NCI-H226 (cell line): ENCODE measurements at places on chromosomes 3 and 15.
A peak's percentile ranks its signal among the peaks of the same experiment; 100 is the strongest.

DNA sequence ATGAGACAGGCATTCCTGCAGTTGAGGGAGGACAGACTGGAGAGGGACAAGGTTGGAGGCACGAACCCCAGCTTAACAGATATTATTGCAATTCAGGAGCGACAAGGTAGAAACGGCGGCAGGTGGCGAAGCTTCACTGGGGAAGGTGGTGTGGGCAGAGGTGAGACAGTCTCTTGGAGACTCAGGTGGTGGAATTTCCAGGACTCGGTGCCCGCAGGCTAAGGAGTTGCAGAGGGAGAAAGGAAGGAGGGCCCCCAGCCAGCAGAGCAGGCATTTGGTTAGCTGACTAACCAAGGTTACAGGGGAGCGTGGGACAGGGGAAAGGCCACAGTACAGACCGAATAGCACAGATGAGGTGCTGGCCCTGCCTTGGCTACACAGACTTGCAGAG is 3.0 kb downstream of the FAM174B start:
- no peak for DNase-seq

DNA sequence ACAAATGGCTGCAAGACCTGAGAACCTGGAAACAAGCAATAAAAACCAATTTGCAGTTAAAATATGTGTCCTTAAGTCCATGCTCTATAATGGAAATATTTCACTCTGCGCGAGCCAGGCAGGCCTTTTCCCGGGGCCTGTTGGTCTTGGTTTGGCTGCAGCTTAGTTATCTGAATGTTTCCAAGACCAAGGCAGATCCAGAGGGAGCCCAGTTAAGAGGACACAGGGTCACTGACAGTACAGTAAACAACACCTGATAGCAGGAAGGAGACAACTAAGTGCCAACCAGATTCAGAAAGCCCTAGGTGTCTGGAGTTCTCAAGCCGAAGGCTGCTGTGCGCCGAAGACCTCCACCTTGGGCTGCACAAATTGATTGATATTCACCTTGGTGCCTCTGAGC is 32.8 kb downstream of the THSD4 start:
- no peak for DNase-seq

DNA sequence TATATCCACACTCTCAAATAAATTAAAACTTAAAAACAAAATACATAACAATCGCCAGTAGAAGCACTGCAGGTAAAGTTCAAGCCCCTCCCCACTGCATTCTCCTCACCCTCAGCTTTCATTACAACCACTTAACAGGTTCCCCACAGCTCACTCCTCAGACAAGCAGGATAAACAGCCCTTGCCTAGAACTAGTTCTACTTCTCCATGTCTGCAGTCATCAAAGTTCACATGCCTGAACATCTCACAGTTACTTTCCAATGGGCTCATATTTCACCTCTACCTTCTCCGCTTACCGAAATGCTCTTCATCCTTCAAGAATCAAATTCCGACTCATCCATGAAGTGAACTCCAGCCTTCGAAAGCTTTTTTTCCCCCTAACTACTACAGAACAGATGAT is 4.1 kb downstream of the YEATS2 start:
- DNase-seq = no peak

- DNase-seq = no peak
Measured at GRCh38 chr3:37770336-37770735, 91.3 kb upstream of the CTDSPL start.

DNA sequence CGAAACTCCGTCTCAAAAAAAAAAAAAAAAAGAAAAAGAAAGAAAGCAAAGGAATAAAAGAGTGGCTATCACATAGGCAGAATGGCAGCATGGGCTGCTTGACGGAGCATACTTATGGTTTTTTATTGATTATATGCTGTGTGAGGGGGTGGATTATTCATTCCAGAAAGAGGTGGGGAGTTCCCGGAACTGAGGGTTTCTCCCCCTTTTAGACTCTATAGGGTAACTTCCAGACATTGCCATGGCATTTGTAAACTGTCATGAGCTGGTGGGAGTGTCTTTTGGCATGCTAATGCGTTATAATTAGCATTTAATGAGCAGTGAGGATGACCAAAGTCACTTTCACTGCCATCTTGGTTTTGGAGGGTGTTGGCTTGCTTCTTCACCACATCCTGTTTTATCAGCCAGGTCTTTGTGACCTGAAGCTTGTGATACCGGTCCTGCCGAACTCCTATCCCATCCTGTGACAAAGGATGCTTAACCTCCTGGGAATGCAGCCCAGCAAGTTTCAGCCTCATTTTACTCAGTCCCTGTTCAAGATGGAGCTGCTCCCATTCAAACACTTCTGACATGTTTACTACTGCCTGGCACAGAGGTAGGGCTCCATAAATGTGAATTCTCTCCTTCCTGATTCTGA is 15.8 kb upstream of the ABHD17C start:
- DNase-seq = no peak

DNA sequence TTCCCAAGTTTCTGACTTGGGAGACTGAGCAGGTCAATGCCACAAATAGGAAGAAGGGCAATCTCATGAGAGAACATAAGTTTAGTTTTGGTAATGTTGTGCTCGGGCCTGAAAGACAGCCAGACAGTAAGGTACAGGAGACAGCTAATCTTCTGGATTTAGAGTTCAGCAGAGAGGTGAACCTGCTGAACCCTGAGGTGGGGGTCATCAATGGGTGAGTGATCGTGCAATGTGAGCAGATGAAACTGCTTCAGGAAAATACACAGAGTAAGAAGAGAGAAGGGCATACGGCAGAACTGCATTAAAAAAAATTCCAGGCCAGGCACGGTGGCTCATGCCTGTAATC is 23.3 kb downstream of the RUBCN start:
- no peak for DNase-seq

DNA sequence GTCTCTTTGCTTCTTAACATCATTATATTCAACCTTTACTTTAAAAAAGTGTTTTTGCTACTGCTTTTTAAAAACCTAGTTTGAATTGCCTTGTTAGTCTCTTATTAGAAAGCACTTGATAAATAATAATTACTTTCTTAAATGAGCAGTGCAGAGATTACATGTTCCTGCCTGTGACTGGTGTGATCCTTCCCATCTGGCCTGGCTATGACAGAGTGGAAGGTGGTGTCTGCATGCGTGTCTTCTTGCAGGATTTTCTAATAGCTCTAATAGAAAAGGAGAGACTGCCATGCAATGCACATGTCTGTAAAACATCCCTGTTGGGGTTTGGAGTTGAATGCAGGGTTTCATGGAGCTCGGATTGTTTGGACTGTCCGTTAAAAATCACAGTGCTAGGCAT is 425.8 kb upstream of the TPM1 start:
- no peak for DNase-seq

- peak; percentile 46 for DNase-seq
Measured at GRCh38 chr3:177932750-177933660, 603.2 kb upstream of the KCNMB2 start.

- no peak for DNase-seq
Measured at GRCh38 chr3:49723296-49723627, 489 bp downstream of the GMPPB start.

- no peak for DNase-seq
Measured at GRCh38 chr15:25717457-25718168, 145.5 kb downstream of the ATP10A start.
